Hypothalamus (tissue), 51 donors: ENCODE measurements at places on chromosomes 12 and 14.

- DNase-seq, result no peak
These were observed 12.5 kb downstream of the FGF6 start for GRCh38 chr12:4432878-4433744.

- no peak for DNase-seq
These were observed 38.4 kb upstream of the CPM start for GRCh38 chr12:68971404-68971803.

DNA sequence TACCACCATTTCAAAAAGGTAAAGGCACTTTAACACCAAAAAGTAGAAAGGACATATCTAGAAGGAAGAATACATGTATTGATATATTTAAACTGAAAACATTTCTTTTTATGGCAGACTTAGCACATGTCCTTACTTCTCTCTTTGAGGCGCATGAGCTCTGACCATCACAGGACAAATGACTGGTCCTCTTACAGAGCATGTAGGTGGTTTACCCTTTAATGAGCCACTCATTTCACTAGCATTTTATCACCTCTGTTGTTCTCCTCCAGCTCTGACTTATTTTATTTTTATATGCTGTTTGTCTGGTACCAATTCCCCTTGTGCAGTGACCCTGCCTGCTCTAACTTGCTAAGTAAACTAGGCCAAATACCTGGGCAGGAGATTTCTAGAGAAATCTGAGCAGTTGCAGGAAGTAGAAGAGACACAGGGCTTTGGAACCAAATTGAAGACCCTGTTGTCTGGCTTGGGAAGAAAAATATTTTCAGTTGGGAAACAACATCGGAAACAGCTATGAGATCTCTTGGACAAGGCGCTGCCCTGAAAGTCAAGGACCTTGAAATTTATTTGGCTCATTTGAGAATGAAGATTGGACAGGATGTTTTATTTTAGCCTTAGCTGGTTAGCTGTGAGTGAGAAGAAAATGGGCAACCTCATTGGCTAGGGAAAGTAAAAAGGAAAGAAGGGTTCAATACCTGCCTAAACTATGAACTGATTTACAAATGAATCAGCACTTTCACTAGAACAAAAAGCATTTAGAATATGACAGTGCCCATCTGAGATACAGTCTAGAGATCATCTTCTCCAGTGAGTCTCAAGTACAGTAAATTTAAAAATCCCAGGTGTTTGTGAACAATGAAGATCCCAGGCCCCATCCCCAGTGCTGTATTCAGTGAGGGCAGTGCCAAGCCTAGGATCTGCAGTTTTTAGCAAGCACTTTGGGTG, 374.4 kb downstream of the ZFP36L1 start:
- no peak for DNase-seq

DNA sequence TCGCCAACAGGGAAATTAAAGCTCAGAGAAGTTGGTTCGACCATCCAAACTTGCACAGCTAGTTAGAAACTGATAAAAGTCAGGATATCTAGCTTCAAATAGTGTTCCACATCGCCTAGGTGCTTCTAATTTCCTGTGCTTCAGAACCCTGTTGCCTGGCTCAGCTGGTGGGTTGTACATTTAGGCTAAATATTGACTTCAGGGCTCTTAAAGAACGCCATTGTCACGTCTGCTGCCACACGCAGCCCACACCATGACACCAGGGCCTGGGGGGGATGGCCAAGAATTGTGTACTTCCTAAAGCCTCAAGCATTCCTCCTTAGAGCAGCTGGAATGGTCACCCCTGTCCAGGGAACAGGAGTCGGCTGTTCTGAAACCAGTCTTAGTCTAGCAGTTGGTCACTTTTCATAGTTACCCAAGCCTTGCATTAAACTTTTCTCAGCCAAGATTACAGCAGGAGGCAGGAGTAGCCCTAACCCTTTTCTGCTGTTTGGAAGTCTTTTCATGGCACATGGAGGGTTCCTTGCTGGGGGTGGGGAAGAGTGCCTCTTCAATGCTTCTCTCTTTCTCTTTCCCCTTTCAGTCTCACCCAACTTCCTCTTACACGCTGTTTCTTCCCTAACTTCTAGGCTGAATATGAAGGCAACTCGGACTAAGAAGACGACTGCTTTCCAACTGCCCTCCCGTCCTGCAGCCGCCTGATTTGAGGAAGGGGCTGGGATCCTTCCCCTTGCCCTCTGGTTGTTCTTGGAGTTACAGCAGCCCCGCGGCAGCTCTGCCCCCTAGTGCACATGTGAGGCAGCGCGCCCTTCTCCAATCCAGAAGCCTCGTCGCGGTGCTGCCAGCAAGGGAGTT, 17.1 kb downstream of the FOS start:
- peak; percentile 76 for DNase-seq

GRCh38 chr14:96177766-96178375, 26.8 kb upstream of the BDKRB2 start:
- DNase-seq, result no peak

GRCh38 chr14:76456200-76456599, 80.3 kb downstream of the ESRRB start:
- DNase-seq, result no peak

- DNase-seq, result no peak
These were observed 58.6 kb downstream of the FOXN4 start for GRCh38 chr12:109250523-109250922.

- DNase-seq, result no peak
These were observed 28.0 kb downstream of the CEP290 start for GRCh38 chr12:88113871-88114270.

GRCh38 chr12:21350975-21351374, 16.3 kb upstream of the SLCO1A2 start:
- no peak for DNase-seq

DNA sequence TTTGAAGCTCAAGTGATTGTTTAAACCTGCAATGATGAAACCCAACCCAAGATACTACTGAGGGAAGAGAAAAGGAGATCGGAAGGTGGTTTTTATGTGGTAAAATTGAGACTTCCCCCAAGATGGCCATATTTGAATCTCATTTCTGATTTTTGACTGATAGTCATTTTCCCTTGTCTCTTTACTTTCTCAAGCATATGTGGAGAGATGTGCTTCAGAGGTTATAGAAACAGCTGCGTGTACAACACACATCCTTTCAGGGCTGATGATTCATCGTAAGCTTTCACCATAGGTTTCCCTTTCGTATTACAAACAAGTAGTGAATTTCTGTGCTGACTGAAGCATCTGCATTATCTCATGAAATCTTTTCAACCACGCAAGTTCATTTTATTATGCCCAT, 276.2 kb downstream of the EMP1 start:
- no peak for DNase-seq

DNA sequence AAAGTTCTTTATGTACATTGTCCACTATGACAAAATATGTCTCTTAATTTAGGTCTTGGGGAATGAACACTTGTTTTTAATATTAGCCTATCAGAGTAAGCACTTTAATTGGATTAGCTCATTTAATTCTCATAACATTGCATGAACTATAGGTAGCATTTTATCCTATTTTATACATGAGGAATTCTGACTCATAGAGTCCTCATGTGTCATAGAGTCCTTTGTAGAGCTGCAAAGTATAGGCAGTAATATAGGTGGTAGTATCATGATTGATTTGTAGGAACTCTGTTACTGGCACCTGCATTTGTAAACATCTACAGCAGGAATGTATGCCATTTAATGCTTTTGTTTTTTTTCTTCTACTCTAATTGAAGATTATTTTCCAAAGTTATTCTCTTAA, 96.0 kb downstream of the GPHN start:
- no peak for DNase-seq

- DNase-seq, result no peak
These were observed 49.1 kb downstream of the B4GALNT3 start for GRCh38 chr12:508795-509194.

GRCh38 chr12:116332705-116333380, 55.4 kb upstream of the MED13L start:
- no peak for DNase-seq

DNA sequence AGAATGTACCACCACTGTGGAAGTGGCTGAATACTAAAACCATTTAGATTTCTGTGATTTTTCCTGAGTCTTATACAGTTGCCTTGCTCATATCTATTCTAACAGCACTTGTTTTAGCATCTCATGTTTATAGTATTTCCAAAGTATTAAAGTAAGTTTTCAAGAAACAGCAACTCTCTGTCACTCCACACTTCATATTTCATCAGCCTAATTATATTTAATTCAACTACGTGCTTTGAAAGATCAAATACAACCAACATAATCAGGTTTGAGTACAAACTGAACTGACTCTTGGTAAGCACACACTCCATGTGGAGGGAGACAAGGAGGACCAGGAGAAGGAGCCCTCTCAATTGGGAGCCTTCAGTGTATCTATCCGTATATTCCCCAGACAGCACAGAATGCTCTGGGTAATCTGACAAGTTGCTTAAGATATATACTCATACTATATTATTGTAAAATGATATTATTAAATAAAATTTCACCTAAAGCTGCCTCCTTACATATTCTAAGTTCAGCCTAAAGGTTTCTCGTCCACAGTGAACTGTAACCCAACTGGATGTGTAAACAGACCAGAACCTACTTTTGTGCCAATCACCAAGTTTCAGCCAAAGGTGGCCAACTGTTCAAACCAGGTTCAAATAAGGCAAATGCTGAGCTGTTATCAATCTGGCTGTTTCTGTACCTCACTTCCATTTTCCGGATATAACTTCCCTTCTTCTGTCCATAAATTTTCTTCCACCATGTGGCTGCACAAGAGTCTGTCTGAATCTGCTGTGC, 105.0 kb upstream of the RASSF8 start:
- DNase-seq, result no peak
